ENCODE measurements at places on chromosomes 1 and 21.

- no peak for DNase-seq
These were observed 380.4 kb downstream of the NPHP4 start for GRCh38 chr1:5611851-5612250.

DNA sequence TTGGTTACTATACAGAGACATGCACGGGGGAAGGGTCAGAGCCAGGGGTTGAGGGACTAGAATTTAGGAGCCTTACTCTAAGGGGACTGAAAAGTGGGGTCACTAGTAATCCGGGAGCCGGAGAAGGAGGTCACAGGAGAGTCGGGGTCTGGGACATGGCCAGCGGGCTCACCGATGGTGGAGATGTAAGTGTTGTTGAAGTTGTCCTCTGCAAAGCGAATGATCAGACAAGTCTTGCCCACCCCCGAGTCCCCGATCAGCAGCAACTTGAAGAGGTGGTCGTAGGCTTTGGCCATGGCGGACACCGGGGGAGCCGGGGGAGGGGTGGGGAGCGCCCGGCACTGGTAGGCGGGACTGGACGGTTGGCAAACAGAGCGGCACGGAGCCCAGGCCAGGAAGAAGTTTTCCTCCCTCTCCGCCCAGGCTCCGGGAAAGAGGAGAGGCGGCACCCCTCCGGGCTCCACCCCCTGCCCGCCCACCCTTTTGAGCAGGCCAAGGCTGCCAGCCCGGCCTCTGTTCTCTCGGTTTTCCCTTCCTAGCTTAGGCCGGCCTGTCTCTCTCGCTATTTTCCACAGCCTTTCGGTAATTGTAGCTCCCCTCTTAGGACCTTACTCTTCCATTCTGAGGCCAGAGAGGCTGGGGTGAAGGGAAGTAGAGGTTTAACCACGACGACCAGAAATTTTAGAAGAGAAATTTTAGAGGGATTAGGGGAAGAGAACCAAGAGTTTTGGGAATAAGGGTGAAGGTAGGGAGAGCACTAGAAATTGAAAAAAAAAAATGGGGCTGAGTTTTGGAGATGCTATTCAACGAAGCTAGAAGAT is at the start of gene RAB13:
RAB13 (minus strand) TSS at position 399 of the 821 bp plus-strand sequence; CDS start at position 296, 103 bp downstream.
- DNase-seq, result no peak

GRCh38 chr21:17853393-17854275 is 34.5 kb upstream of the C21orf91 start:
- no peak for DNase-seq

GRCh38 chr1:58586271-58586670 is 9.2 kb upstream of the TACSTD2 start:
- DNase-seq, result no peak

GRCh38 chr1:88701275-88701674 is 17.2 kb downstream of the PKN2 start:
- no peak for DNase-seq

GRCh38 chr1:22969304-22969709 is 3.4 kb downstream of the LACTBL1 start:
- DNase-seq, result no peak

DNA sequence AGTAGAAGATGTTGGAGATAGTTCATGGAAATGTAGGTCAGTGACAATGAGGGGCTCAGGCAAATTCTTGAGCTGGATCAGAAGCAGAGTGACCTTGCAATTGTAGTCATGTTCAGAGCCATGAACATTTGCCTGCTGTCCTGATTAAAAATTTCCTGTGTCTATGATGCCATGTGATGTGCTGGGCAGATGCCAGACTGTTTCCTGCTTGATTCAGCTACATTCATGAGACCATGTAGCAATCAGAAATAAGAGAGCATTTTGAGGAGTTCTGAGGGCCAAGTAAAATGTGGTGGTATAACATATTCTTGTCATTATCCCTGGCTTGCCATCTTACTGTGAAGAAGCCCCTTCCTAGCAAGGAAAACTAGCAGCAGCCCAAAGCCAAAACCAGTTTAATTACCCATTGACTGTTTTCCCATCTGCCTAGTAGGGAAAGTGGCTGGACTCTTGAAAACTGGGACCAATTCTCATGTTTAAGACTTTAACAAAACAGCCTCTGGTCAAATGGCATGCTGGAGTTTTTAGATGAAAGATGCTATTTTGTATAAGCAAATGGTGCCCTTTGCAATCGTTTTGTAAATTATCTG is 118.3 kb downstream of the NOS1AP start:
- no peak for DNase-seq

DNA sequence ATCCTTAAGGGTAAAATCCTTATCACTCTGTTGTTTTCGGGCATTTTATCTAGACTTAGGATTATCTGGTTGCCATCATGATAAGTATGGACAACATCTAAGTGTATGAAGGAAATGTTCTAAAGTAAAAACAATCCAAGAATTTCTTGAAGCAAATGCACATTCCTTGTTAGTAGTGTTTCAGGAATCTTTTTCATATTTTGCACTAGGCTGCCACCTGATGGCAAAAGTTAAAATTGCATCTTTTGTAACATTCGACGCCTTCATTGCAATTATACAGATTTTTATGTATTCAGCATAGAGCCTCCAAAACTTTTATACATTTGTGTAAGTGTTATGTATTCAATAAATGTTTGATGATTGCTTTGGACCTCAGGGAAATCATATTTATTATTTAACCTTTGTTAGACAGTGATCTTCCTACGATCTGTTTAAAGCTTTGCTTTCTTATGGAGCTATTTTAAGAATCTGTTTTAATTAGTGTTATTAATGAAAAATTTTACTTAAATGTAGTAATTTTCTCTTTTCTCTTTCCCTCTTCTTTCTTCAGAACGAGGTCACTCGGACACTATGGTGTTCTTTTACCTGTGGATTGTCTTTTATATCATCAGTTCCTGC is 49.4 kb upstream of the KIAA1614 start:
- DNase-seq, result no peak

DNA sequence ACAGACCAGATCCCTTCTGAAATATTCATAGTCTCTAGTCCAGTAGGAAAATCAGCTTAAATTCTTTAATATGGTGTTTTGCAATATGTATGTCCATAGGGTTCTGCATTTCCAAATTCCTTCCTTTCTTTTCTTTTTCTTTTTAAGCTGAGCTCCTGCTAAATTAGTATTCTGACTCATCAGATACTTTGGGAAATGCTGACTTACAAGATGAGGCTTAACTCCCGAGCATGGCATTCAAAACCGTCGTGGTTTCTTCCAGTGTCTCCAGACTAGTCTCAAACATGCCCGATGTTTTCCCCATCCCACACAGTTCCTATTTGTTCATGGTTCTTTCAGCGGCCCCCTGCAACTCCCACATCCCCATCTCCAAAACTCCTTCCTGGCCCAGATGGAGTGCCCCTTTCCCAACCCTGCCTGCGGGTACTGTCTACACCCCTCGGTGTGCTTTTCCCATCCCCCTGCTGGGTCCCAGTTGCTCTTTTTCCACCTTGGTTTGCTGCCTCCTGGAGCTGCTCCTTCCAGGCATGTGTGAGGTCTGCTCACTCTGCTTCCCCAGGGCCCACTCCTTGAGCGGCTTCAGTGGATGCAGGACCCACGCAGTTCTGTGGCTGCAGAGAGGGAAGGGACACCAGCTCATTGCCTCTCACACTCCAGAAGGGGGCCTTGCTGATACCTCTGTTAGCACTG is 19.5 kb upstream of the ETV3 start:
- no peak for DNase-seq

DNA sequence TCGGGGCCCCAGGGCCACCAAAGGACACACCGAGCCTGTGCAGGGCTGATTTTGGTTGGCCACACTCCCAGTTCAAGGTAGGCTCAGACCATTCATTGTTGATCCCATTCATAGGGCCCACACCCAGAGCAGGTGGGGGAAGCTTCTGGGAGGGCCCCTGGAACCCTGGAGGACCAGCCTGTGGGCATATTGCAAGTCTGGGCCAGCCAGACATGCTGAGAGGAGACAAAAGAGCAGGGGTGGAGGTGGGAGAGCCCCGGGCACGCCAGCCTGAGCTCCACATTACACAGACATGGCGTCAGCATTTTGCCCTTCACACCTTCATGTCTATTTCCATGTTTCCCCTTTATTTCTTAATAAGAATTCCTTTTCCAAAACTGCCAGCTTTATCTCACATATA is 25.7 kb downstream of the PMVK start:
- no peak for DNase-seq

DNA sequence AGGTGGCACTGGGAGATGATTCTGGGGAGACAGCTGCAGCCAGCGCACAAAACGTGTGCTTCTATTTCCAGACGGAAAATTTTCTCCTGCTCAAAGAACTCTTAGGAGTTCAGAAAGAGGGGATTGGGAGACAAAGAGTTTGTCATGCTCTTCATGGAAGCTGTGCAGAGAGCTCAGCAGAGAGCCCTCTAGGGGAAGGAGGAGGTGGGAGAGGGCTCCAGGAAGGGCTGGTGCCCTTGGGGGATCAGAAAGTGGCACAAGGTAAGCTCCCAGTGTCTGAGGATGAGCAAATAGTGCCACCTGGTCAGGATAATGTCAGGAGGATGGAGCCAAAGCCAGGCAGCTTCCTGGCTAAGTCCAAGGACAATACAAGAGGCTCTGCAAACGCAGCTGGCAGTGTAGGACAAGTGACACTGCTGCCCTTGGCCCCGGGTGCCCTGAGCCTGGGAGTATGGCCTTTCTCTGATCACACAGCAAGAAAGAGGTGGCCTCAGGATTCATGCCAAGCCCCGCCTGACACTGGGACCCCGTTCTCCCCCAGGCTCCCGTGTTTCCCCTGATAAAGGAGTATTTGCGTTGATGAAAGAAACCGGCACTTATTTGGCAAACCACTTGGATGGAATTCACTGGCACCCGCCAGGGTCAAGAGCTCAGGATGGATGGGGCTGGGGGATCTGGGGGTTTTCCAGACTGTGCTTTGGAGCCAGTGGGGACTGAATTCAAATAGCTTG is 254.0 kb downstream of the PTPRU start:
- no peak for DNase-seq

DNA sequence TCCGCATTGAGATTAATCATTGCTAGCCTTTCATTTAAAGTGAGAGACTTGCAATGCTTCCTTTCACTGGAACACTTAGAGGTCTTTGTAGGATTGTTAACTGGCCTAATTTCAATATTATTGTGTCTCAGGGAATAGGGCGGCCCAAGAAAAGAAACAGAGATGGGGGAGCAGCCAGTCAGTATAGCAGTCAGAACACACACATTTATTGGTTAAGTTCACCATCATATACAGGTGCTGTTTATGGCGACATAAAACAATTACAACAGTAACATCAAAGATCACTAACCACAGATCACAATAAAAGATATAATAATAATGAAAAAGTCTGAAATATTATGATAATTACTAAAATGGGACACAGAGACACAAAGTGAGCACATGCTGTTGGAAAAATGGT is 29.4 kb downstream of the BARHL2 start:
- DNase-seq, result no peak

DNA sequence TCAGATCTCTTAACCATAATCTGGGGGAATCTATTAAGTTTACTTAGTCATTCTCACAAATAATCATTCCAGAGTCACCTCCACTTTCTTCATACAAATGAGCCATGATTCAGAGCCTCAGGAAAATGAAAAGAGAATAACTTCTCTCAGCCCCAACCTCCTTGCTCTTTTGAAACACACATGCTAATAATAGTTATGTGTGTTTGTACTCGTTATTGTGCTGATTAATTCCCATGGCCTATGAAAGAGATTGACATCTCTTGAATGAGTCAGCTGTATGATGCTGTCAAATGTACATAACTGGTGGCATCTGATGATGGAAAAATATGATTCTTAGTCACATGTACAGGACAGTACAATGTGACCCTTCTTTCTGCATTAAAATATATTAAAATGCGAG is 41.5 kb downstream of the DTL start:
- no peak for DNase-seq

DNA sequence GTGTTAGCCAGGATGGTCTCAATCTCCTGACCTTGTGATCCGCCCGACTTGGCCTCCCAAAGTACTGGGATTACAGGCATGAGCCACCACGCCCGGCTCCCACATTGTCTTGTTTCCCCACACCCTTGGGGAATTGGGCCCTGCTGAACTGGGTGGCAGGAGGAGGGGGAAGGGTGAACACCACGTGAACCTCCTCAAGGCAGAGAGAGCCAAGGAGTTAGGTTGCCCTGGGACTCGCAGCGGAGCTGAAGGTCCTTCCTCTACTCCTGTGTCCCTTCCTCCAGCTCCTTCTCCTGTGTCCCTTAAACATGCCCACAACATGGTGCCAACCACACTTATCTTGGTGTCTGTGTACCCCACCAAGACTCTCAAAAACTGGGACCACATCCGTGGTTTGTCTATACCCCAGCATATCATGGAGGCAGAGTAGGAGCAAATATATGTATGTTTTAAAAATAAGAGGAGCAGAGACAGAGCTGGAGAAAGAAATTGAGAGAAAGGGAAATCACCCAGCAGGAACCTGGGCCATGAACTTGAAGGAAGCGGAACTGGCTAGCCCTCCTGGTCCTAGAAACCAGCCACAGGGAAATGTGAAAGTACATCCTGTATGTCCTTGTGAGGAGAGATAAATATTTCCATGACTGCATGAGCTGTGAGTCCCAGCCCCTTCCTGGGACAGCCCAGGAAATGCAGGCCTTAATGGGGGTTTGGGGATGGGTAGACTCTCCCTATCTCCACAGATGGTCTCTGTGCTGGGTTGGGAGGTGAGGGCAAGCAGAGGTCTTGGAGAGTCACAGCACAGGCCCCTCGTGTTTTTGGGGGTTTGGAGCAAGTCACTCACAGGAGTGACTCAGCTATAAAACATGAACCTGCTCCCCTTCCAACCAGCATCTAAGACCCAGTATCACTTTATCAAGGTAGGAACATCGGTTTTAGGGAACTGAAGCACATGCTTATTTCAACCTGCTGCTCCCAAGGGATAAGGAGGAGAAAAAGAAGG is 9.4 kb upstream of the TAL1 start:
- no peak for DNase-seq

DNA sequence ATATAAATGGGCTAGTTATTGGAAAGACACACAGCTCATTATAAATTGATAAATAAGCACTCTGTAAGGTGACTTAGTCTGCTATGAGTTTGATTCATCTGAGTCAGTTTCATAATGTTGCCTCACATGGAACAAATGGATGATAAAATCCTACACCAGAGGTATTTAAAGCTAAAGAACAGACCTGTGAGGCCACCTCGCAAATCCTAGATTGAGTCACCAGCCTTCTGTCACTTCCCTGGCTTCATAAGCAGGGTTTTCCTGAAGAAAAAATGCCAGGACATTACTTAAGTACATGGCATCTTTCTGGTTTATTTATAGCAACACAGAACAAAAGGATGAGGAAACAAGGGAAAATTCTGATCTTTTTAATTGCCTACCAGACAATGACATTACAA is 18.4 kb downstream of the CD2 start:
- DNase-seq, result no peak

DNA sequence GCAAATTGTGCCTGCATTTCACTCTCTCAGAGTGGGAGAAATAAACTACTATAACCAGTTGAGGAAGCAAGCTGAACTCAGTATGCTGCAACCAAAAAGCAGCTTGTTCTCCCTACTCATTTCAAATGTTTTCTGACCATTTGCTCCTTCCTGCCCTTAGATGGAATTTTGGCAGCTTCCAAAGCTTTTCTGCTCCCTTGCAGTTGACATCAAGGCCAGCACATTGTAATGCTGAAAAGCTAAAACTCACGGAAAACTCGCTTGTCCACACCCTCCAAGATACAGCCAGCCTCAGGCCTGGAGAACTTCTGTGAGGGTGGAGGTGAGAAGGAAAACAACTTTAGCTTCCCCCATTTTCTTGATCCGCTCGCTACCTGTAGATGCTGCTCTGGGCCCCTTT is 5.0 kb upstream of the CHML start:
- DNase-seq, result no peak

Measured in stimulated activated CD4-positive, alpha-beta T cell treated with anti-CD3 and anti-CD28 coated beads, Interleukin-1b, Interleukin-23, amount 100 ng/mL, for 1 hour (primary cell).